ENCODE measurements at places on chromosomes 12 and 14. TPM values are rescaled to one million over a fixed set of nuclear protein-coding genes. Genes with fewer than 3 reads are reported as not detected.

- H3K27ac ChIP-seq, result no peak overlapping the region
- no peaks in the 10 kb centered on the region for H3K36me3 ChIP-seq
- no peak for DNase-seq
- H3K27me3 ChIP-seq, result no peaks in the 10 kb centered on the region
- H3K4me1 ChIP-seq, result peaks cover 7% of the 10 kb centered on the region
- no peak overlapping the region for H3K4me3 ChIP-seq
Observed at GRCh38 chr14:97523936-97524335, 726.8 kb downstream of the VRK1 start.

GRCh38 chr14:42469637-42470426 is 863.2 kb downstream of the LRFN5 start:
- no peaks in the 10 kb centered on the region for H3K27me3 ChIP-seq
- H3K4me1 ChIP-seq, result no peaks in the 10 kb centered on the region
- H3K36me3 ChIP-seq, result no peaks in the 10 kb centered on the region

- no peaks in the 10 kb centered on the region for H3K27me3 ChIP-seq
- H3K4me3 ChIP-seq, result no peak overlapping the region
- no peak for DNase-seq
- peaks cover 8% of the 10 kb centered on the region for H3K4me1 ChIP-seq
- H3K36me3 ChIP-seq, result no peaks in the 10 kb centered on the region
- no peak overlapping the region for H3K27ac ChIP-seq
Observed at GRCh38 chr12:116538682-116539305, 20.4 kb upstream of the MAP1LC3B2 start.

- DNase-seq, result no peak
- no peaks in the 10 kb centered on the region for H3K36me3 ChIP-seq
- no peak overlapping the region for H3K27ac ChIP-seq
- no peaks in the 10 kb centered on the region for H3K4me1 ChIP-seq
- no peak overlapping the region for H3K4me3 ChIP-seq
Observed at GRCh38 chr12:121990114-121990647, 31.5 kb upstream of the BCL7A start.

The P2RX2 gene
- not detected for total RNA-seq

The SUPT16H gene
- total RNA-seq, result 84.5 TPM
